Brain (organoid and tissue), 16 donors: ENCODE measurements at places on chromosomes 5 and 9. TPM values are rescaled to one million over a fixed set of nuclear protein-coding genes. Genes with fewer than 3 reads are reported as not detected.

DNA sequence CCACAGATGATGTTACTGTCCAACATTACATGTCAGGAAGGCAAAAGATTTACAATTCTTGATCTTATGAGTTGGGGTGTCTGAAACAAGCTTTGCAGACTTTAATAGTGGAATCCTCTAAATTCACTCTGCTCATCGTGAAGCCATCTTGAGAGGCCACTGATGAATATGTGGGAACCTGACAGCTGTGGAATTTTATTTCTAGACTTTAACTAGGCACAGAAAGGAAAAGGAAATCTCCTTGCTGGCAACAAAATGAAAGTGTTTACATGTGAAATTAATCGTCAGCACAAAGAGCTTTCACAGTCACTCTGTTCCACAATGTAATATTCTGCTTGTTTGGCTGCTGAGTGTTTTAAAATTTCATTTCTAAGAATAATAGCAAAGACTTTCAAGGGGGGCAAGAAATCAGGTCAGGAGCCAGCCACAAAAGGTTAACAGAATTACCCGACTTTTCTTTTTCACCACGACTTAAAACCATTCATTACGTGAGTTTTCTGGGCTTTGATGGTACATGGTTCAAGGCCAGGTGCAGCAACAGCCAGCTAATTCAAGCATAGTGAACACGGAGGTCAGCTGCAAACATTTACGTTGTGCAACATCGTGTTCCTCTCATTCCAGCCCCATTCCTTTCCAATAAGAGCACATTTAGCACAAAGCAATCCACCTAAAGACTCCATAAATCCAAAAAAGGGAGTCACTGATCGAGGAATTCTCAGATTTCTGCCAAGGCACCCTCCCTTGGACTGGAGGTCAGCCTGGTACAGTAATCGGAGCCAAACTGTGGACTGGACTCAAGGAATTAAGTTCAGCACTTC is 14.6 kb downstream of the NREP start:
- no peak for DNase-seq

DNA sequence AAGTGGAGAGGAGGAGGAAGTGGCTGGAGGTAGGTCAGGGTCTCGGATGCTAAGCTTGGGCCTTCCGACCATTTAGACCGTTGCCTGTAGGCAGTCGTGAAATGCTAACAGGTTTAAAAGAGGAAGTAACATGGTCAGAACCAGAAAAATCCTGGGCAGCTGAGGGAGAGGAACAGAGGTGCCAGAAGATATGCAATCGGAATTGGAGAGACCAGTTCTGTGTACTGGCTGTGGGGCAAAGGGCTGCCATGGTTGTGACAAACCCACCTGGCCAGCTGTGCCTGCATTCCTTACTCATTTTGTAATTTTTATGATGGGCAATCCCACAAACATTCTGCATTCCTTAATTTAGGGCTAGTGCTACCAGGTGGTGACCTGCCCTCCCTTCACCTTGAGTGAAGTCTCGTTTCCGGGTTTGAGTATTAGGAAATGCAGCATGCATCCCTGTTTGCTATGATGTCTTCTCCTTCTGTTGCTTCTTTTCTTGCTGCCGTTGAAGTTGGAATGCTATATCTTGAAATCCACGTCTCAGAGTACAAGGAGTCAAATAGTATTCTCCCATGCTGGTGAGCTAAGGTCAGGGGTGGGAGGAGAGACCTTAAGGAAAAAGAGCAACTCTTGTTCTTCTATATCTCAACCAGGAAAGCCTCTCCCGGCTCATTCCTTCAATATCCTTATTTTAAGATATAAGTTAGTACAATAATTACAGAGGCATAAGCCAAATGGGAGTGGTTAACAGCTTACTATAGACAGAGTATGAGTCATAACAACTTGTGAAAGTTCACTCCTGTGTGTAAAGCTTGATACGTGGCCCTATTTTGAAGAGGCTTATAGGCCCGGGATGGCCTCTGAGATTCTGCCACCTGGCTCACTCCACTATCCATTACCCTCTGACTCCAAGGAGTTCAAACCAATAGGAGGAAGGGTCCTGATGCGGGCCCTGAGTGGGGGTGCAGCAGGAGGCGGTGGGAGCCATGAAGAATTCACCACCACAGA is 37.0 kb downstream of the B4GALT1 start:
- no peak for DNase-seq

GRCh38 chr9:99015890-99016289 is 72.2 kb downstream of the COL15A1 start:
- DNase-seq, result no peak

The CSF2 gene
- polyA plus RNA-seq, result not detected

The PAX5 gene
- polyA plus RNA-seq, result 18.7 TPM

DNA sequence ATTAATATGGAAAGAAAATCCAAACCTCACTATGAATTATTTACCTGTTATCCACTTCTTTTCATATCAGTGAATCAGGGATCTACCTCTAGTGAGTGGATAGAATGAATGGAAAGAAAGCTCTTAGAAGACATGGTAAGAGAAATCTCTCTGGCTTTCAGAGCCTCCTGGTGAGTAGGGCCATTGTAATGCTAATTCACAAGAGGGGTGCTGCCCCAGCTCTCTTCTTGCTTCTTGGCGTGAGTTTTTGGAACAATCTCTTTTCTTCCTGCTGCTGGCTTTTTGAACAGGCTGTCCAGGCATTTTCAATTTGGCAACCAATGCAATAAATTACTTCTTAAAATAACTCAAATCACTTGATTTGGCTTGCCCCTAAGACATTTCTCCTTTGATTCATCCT is 49.9 kb upstream of the KCNN2 start:
- DNase-seq, result peak; percentile 47

DNA sequence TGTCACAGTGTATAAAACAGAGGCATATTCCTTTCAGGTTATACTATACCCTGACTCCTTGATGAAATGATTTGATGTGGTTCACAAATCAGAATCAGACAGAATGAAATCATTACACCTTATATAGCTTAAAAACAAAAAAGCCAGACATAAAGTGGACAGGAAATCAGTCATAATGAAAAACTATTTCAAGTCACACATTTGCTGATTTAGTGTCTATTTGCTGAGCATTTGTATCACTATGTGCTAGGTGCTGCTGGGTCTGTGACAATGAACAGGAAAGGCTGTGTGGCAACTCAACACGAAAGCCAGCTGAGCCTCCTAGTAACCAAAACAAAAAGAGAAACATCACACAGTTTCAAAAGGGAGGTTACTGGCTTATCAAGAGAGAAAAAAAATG is 194.0 kb downstream of the EFNA5 start:
- no peak for DNase-seq

GRCh38 chr9:120857481-120857880 is 14.8 kb upstream of the PSMD5 start:
- DNase-seq, result peak; percentile 21

GRCh38 chr9:134776080-134776796 is 104.4 kb upstream of the FCN2 start:
- DNase-seq, result peak; percentile 72

The C1QTNF2 gene
- polyA plus RNA-seq, result 0.39 TPM
